ENCODE measurements at places on chromosomes 12 and 14. TPM values are rescaled to one million over a fixed set of nuclear protein-coding genes. Genes with fewer than 3 reads are reported as not detected.

DNA sequence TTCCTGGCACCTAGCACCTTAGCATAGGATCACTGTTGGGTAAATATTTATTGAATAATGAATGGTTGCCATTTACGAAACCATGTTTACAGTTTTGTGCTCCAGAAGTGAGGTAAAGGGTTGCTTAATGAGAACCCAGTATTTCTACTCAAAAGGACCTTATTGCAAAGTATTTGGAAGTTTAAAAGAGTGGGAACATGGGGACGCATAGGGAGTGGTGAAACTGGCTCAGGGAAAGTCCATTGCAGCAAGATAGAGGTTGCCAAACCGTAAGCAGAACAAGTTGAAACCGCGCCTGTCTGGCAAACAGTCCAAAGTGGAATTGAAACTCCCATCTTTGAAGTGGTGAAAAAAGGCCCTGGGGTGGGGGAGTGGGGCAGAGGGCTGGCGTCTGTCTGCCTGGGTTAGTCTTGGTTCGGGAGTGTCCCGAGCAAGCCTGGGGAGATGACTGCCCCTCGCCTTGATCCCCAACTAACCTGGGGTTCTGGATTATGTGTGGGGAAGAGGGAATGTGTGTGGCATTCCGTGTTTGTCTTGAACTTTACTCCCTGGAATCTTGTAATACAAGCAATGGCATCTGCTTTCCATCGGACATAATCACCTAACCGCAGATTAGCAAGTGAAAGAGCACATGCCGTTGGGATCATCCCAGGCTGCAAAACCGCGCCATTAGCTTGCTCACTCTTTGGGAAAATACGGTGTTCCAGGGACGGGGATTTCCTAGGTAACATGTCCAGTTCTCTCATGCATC is 7.2 kb downstream of the ALDH2 start:
- DNase-seq, result peak; percentile 87

DNA sequence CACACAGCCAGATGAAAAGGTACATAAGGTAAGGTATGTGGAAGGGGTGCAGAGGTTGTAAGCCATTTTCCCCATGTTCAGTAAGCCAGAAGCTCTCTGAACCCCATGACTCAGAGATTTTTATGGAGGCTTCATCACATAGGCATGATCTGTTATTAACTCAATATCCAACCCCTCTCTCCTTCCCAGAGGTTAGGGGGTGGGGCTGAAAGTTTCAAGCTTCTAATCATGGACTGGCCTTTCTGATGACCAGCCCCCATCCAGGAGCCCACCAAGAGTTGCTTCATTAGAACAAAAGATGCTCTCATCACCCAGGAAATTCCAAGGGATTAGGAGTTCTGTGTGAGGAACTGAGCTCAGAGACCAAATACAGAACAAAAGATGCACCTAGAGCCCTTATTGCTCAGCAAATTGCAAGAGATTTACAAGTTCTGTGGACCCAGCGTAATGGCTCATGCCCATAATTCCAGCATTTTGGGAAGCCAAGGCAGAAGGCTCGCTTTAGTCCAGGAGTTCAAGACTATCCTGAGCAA is 103.2 kb upstream of the DAAM1 start:
- no peak for DNase-seq

- no peak for DNase-seq
Measured at GRCh38 chr12:128415036-128415560, 148.1 kb downstream of the TMEM132C start.

GRCh38 chr14:102201353-102201738 is 61.6 kb downstream of the WDR20 start:
- no peak for DNase-seq

- DNase-seq, result no peak
Measured at GRCh38 chr14:66853311-66853710, 335.9 kb upstream of the GARIN2 start.

DNA sequence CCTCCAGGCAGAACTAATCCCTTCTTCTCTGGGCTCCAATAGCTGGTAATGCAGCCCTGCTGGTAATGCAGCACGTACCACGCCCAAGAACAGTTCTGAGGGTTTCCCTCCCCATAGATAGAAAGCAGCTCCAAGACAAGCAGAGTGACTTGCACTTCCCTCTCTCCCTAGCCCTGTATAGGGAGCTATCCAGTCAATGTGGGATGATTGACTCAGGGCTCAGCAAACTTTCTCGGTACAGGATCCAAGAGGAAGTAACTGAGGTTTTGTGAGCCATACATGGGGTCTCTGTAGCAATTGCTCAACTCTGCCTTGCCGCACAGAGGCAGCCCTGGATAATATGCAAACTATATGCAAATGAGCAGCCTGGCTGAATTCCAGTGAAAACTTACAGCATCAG is 15.5 kb upstream of the FKBP4 start:
- no peak for DNase-seq

DNA sequence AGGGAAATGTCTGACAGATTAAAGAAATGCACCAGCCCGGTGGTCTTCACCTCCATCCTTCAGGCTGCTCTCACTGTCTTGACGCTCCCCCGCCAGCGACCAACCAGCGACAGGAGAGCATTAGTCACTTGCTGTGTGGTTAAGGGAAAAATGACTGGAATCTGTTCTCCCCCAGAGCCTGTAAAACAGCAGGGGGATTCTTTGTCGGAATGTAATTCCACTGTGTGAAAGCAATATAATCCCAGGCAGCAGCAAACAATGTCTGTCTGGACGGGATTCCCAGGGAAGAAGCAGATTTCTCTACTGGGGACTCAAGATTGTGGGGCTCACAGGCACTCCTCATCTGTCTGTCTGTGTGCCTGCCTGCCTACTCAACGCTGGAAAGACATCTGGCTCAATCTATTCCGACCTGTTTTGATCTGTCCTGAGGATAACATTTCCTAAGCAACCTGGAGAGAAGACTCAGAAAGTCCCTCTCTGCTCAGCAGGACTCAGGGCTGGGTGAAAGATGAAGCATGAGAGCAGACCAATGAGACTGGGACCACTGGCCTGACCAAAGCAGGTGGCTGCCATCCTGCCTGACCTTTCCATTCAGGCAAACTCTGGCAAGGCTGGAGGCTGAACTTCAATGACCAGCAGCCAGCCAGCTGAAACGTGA is 54.6 kb downstream of the NUAK1 start:
- DNase-seq, result no peak

DNA sequence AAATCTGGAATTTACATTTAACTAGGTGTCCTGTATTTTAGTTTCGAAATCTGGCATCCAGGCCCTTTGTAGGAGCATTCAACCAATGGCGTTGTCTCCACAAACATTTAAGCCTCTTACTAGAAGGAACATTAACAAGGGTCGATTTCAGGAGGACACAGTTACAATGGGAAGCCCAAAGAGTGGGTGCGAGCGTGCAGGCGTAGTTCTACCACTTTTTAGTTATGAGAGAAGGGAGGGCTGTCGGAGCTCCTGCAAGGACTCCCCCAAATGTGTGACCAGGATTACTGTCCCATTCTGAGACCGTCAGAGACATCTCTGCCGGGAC is 365 bp upstream of the ABHD4 start:
- DNase-seq, result no peak

DNA sequence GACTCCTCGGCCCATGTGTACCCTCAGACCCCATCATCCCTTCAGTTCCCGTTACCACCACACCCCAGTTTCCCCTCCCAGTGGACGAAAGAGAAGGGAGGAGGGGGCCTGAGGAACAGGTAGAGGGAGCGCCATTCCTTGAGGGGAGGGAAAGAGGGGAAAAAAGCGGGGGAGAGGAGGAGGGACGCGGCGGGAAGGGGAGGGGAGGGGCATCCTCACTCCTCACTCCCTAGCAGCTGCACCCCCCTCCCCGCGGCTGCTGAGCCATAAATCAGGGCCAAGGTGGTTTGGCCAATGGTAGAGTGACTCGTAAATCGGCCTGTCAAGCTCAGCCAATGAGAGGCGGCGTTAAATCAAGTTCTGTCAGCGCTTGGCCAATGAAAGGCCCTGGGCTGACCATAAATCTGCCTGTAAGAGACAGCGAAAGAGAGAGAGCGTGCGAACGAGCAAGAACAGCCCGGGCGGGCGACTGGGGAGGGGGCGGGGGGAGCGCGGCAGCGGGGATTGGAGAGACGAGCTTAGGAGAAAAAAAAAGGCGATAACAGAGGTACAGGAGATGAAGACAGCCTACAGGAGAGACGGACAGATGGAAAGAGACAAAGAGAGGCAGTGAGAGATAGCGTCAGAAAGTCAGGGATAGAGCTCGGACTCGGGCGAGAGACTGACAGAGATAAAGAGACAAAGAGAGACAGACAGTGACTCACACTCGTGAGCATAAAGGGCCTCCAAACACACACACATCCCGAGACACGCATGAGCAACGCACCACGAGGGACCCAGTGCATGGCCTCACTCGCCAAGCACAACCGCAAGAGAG is 5.1 kb downstream of the GPR84 start:
- DNase-seq, result peak; percentile 99

DNA sequence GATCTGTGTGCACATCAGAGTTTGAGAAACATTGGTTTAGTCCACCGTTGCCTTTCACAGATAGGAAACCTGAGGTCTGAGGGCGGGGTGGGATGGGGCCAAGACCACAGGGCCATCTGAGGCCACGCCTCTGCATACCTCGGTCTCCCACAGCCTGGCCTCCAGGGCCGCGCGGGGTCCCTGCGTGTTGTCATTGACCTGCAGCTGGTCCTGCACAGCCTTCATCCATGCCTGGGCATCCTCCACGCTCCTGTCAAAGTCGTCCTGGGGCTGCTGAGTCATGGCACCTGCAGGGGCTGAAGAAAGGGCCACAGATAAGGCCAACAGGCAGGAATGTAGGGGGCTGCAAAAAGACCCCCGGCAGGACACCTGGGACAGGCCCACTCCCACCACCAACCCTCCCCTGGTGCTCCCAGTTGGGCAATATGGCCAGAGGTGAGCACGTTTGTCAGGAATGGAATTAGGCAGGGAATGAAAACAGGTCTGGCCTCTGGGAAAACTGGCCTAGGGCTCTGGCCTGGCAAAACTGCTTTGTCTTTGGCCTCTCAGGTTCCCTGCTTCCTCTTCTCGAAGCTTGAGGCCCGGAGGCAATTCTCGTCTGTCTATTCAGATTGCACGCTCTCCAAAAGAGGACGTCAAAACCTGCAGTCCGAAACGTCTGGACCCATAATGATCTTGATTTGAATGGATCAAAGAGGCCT is 40.8 kb downstream of the SYNE3 start:
- DNase-seq, result no peak

DNA sequence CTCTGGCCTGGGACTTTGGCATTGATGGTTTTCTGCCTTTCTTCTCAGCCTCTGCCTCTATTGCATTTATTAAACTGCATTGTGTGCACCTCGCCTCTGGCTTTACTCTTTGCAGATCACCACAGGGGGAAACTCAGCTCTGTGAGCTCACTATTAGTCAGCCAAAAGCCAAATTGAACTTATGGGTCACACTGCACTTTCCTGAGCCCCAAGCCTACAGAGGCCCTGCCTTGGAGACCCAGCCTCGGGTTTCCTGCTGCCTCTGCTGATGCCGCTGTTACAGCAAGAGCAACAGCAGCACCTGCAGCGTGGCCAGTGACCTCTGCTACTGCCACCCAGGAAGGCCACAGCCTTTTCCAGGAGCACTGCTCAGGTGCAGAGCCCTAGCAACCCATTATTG is 122.5 kb downstream of the DAD1 start:
- DNase-seq, result no peak

GRCh38 chr14:74243051-74243450 is 3.8 kb downstream of the VSX2 start:
- DNase-seq, result no peak

GRCh38 chr14:81298122-81298521 is 77.4 kb upstream of the GTF2A1 start:
- no peak for DNase-seq

GRCh38 chr14:35047976-35048513 is 2.0 kb downstream of the FAM177A1 start:
- no peak for DNase-seq

DNA sequence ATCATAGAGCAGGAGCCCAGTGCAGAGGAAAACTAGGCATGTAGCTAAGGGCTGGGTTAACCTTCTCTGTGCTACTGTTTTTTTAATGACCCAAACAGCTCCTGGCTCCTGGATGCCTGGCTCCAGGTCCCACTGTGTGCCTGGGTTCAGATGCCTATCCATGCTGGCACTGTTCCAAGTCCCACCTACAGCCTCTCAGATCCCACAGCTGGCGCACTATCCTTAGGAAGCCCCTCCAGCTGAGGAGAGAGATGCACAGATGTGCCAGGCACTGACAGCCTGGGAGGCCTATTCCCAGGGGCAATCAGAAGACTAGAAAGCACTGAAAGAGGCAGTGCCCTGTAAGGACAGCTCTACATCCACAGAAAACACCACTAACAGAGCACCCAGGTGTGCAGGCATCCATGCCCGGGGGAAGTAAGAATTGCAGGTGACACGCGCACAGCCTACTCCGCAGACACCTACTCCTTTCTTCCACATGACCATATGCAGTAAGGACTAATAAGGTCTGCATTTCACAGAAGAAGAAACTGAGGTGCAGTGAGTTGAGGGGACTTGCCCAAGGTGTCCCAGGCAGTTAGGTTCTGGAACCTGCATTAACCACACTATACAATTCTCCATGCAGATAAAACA is 51.2 kb downstream of the PITPNM2 start:
- DNase-seq, result no peak

DNA sequence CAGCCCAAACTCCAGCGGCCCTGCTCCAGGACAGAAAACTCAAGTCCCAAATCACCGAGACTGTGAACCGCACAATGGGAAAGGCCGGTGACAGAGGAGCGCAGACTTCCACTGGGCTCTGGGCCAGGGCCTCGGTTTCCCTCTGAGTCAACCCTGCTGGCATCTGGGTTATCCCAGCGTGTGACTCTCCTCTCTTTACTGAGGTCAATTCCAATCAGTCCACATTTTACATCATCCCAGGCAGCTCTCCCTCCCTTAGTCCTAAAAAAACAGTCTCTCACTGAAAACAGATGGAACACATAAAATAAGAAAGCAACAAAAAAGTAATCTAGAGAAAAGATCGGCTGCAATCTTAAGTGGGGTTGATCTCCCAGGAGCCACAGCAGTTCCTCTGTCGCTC is 36.9 kb downstream of the ITPK1 start:
- DNase-seq, result no peak

Gene TAS2R13
- 0.10 TPM for polyA plus RNA-seq

Gene C12orf42
- not detected for polyA plus RNA-seq

Gene RAB2B
- polyA plus RNA-seq, result 36.7 TPM

Gene SLC6A15
- 1.4 TPM for polyA plus RNA-seq

Gene CCDC92
- 52.2 TPM for polyA plus RNA-seq

Gene ZDHHC22
- polyA plus RNA-seq, result not detected

Gene VRTN
- not detected for polyA plus RNA-seq

Gene MLEC
- polyA plus RNA-seq, result 76.7 TPM

Gene TAS2R46
- not detected for polyA plus RNA-seq

Gene BCDIN3D
- polyA plus RNA-seq, result 3.8 TPM

Gene ERP27
- polyA plus RNA-seq, result not detected

Gene ACSS3
- polyA plus RNA-seq, result 3.0 TPM

Gene TAS2R19
- 0.48 TPM for polyA plus RNA-seq

Gene ZBTB42
- 1.6 TPM for polyA plus RNA-seq
